ENCODE measurements at places on chromosomes 6 and 20. TPM values are rescaled to one million over a fixed set of nuclear protein-coding genes. Genes with fewer than 3 reads are reported as not detected.

MED20 gene
- 25.0 TPM for total RNA-seq

DNA sequence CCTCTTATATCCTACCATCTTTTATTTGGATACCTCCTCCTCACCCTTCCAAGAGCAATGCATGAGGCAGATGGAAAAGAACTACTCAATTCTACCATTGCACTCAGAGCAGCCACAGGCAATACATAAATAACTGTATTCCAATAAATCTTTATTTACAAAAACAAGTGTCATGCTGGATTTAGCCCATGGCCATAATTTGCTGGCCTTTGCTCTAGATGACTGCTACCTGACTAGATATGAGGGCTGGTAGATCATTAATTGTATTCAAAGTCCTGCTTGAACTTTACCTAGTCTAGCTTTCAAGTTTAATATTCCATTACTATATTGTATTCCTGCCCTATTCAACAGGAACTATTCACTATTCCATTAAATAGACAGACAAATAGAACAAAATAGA is 37.1 kb downstream of the AFG1L start:
- DNase-seq, result no peak

GRCh38 chr6:137541534-137542063 is 47.4 kb upstream of the OLIG3 start:
- no peak for DNase-seq

DNA sequence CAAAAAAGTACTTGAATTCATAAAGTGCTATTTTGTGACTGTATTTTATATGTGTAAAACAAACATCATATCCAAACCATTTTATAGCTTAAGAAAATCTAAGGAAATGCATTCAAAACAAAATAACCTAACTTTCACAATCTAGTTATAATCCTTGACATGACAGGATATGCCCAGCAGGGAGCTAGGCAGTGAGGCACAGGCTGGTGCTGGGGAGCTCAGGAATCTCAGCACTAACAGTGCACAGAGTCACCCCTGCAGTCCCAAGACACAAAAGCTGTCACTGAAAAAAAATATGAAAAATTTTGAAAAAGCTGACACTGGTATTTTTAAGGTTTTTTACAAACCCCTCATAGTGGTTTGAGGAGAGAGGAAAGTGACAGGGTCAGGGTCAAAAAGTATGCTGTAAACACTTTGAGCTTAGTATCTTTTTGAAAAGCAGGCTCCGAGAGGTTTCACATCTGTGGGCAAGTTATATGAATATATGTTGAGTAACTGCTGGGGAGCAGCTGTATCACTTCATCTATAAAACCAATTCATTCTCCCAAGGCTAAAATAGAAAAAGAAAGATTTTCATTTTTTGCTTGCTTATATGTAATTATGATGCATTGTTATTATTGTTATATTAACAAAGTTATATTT is 24.1 kb downstream of the LGSN start:
- no peak for DNase-seq

GRCh38 chr20:44959082-44959637 is 1.0 kb downstream of the TOMM34 start:
- no peak for DNase-seq

Data from kidney epithelial cell (primary cell).